ENCODE measurements at places on chromosomes 12 and 14.
A peak's percentile ranks its signal among the peaks of the same experiment; 100 is the strongest.

DNA sequence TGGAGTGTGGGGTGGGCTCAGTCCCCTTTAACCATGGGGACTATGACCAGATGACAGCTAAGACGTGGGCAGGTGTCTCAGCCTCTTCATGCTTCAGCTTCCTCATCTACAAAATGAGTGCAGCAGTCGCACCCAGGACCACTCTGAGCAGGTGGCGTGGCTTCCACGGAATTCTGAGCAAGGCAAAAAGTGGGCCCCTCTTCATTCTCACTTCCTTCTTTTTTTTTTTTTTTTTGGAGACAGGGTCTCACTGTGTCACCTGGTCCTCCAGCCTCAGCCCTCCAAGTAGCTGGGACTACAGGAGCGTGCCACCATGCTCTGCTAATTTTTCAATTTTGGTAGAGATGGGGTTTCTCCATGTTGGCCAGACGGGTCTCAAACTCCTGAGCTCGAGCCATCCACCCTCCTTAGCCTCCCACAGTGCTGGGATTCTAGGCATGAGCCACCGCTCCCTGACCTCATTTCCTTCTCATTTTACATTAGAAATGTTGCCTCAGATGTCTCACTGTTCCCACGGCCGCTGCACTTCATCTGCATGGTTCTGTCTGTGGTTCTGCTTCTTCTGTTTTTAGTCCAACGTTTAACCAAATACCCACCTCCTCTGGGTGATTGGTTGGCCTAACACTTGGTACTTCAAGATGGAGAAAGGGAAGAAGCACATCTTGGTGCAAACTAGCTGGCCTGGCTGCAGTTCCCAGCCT lies 41.3 kb upstream of the BCL7A start:
- no peak for DNase-seq

GRCh38 chr12:33156042-33156441 lies 259.5 kb upstream of the PKP2 start:
- no peak for DNase-seq

DNA sequence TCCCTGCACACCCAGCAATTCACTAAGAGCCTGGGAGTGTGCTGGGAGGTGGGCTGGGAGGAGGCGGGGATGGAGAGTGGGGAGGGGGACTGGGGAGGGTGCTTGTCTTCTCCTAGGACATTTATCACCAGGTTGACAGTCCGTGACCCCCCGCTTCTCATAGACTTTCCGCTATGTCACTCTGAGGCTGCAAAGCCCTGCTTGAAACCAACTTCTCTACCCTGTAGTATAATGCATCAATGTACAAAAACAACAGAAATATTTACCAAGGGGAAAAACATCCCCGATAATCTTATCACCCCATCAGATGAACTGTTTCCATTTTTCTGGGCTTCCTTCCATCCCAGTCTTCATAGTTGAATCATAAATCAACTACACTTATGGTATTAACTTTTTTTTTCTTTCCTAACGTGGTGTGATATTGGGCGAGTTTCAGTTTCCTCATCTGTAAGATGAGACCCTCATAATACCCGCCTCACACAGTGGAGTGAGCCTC lies 28.6 kb upstream of the BATF start:
- DNase-seq = no peak

DNA sequence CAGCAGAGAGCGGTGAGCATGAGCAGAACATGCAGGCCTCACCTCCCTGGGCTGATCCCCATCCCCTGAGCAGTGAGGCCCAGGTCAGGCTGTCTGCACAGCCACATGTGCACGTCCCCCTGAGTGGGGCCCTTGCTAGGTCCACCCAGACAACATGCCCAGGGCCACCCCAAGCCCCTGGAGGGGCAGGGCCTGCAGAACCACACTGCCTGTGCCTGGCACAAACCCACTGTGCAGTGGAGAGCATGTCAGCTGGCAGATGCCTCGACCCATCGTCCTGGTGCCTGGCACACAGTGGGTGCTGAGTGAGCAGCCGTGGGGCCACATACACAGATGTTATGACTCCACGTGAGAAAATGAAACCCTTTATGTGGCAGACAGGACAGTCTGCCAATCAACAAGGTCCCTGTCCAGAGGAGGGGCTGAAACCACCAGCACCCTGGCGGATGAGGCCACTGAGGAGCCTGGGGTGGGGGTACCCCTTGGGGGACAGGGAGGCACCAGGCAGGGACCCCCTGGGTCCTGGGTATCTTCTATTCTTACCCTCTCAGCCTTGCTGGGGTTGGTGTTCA lies 8.3 kb downstream of the ANHX start:
- no peak for DNase-seq

- no peak for DNase-seq
Observed at GRCh38 chr12:31620311-31620710, 29.4 kb upstream of the DENND5B start.

GRCh38 chr12:68007466-68007865 lies 18.2 kb downstream of the IFNG-AS1 start:
- DNase-seq = no peak

DNA sequence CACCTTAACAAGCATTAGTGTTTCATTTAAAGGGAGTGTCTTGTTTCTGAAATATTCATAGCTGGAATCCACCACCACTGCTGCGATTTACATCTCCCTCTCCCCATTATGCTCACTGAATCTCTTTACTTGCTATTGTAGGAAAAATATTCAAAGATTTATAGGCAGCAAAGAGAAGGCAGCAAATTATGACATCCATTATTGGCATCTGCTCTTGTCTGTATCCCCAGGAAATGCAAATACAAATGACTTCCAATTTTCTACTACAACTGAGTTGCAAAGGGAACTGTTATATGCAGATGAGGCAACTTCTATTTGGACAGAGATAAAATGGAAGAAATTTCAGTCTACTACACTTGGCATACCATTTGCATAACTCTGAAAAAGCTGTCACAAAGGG lies 88.4 kb upstream of the PRKD1 start:
- no peak for DNase-seq

DNA sequence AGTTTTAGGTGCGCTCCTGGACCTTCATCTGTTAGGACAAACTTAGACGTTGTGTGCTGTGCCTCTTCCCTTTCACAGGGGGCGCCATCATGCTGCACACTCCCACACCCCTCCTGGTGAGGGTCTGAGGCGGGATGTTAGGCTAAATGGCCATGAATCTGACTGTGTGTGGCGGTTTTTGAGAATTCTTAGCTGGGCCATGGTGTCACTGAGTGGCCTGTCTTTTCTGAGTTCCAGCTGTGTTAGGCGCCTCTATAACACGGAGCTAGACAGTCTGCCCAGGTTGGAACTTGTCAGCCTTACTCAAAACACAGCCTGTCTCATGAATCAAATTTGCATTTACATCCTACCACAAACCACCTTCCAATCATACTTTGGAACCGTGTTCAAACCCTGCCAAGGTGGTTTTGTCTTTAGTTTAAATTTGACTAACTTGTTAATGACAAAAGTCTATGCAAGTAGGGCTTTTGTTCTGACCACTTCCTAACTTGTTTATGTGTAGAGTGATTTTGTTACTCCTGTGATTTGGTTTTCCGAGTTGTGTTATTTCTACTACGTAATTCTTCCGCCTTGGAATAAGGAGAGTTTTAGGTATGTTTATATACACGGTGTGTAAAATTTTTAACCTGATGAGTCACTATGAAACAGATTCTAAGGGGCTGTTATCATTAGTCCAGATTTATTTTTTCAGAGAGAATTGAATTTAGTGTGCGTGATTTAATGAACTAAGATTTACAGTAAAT lies 19.6 kb downstream of the ACVR1B start:
- no peak for DNase-seq

DNA sequence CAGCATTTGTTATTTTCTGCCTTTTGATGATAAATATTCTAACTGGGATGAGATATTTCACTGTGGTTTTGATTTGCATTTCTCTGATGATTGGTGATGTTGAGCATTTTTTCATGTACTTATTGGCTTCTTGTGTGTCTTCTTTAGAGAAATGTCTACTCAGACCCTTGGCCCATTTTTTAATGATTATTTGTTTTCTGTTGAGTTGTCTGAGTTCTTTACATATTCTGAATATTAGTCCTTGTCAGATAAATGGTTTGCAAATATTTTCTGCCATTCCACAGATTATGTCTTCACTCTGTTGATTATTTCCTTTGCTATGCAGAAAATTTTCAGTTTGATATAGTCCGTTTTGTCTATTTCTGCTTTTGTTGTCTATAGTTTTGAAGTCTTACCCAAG lies 317.0 kb downstream of the CEP128 start:
- DNase-seq = no peak

GRCh38 chr12:61490526-61491498 lies 769.4 kb upstream of the USP15 start:
- no peak for DNase-seq

GRCh38 chr12:12684375-12685106 lies 11.4 kb downstream of the GPR19 start:
- DNase-seq = no peak

- DNase-seq = no peak
Observed at GRCh38 chr14:85426068-85426935, 103.6 kb upstream of the FLRT2 start.

DNA sequence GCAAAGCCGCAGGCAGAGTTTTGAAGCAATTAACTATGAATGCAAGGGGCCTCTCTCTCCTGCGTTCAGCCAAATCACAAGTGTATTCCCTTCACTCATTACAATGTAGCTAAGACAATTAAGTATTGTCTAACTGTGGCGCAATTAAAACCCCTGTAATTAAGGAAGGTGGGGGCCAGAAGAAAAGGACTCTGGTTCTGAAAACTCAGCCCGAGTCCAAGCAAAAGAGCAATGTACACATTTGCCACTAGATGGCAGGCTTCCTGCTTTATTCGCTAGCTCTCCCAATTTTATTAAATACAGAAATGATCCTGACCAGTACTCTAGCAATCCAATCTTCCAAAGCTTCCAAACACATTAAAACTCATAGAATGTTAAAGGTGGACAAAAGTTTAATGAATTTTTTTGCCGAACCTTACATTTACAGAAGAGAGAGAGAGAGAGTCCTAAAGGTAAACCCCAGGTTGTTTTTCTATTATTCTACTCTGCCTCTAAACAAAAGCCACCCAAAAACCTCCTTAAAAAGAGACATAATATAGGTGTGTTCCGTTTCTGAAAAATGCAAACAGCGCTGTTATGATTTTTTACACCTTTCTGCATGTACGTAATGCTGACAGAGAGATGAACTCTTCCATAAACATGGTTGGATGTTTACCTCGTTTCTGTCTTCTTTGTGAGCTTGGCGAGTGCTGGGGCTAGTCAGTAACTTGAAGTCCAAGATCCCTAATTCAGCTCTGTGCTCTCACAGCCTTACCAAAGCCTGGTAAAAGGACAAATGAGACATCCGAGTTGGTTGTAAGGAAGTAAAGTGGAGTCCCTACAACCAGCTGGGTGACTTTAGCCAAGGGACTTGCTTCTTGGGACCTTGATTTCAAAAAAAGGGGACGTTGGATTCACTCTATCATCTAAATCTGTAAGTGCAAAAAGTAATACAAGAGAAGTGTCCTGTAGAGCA lies 50.9 kb upstream of the VASH1 start:
- DNase-seq = no peak

- no peak for DNase-seq
Observed at GRCh38 chr14:65290830-65291229, 121.7 kb upstream of the FUT8 start.

DNA sequence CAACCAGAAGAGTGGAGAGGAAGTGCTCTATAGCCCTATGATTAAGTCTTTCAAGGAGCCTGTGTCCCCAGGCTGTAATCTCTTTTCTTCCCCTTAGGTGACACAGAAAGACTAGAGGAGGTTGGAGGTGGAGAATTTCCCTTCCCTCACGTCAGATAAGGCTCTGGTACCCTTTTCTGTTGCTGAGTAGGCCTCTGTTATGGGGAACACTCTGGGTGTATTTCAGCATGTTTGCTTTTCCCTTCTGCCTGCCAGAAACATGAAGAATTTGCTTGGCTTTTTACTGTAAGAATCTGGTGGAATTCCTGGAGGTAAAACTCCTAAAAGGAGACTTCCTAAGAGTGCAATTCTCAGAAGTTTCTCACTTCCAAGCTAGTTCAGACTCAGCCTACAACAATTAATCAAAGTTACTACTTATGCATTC lies 58.3 kb downstream of the SIX1 start:
- no peak for DNase-seq

DNA sequence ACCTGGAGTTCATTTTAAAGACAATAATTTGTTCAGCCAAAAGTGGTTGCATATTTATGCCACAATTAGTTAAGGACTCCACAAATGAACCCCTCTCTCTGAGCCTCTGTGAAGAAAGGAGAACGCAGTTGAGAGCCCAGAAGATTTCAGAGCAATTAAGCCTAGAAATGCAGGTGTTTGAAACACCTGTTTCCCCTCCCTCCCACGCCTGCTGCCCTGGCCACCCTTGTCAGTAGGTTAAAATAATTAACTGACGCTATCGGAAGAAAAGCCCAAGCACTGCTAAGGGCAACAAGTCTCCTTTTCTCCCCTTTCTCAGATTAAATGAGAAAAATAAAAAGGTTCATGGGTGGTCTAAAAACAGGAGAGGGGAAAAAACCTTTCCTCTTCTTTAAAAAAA lies 99.2 kb downstream of the PPM1A start:
- no peak for DNase-seq

DNA sequence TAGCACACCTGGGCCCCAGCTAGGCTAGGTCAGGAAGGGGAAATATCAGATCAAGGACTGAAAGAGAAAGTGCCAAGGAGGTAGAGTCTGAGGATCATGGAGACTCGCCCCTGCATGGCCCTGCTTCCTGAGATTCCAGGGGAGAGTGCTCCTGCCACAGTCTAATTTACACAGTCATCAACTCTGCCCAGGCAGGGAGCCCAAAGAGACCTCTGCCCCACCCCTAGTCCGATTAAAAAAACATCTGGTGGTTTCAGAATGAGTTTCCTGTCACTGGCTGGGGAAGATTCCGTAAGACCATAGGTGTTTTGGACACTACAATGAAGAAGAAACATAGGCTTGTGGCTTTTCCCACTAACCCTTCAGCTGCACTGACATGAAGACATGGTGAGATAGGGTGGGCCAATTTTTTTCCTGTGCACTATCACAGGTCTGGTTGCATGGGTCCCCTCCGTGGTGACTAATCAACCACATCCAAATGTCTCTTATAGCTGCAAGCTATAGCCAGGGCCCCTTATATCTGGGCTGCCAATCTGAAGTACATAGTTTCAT lies 31.5 kb upstream of the GZMB start:
- peak; percentile 27 for DNase-seq

DNA sequence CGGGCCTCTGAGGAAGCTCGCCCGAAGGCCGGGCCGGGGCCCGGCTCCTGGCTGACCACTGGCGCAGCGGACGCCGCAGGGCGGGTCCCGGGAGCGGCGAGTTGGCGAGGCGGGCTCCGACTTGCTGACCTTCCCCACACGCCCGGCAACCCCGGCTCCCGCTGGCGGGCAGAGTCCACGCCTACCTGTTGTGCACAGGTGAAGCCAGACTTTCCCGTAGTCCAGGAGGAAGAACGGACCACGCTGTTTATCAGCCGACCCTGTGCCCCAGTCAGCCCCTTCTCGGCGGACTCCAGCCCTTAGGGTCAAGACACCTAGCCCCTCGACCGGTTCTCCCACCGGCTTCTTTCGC lies 407 bp downstream of the HEATR5A start:
- DNase-seq = no peak

GRCh38 chr12:3628629-3629028 lies 124.3 kb downstream of the CRACR2A start:
- no peak for DNase-seq

Measured in stimulated activated CD8-positive, alpha-beta memory T cell treated with anti-CD3 and anti-CD28 coated beads, Interleukin-4, amount 100 ng/mL, for 4 hours (primary cell).